Cerebellar cortex (tissue), 1 donor: ENCODE measurements at places on chromosomes 3 and 15.
A peak's percentile ranks its signal among the peaks of the same experiment; 100 is the strongest.

GRCh38 chr3:41301548-41301947, 102.2 kb downstream of the CTNNB1 start:
- DNase-seq, result no peak

DNA sequence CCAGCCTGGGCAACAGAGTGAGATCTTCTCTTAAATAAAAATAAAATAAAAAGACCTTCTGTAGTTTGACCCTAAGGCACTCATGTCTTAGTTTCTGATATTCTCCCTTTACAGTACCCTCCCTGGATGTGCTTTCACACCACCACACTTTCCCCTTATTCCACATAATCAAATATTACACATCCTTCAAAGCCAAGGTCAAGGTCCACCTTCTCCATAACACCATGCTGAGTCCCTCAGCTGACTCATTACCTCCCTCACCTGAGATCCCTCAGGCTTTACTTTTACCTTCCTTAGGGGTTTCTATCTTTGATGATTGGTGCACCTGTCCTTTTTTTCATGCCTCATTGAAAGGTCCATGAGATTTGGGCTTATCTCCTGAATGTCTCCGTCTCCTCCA, 25.5 kb upstream of the MNS1 start:
- no peak for DNase-seq

- DNase-seq, result peak; percentile 21
Observed at GRCh38 chr15:39624806-39625205, 43.9 kb downstream of the THBS1 start.

- no peak for DNase-seq
Observed at GRCh38 chr15:44781128-44781810, 44.9 kb downstream of the TRIM69 start.

DNA sequence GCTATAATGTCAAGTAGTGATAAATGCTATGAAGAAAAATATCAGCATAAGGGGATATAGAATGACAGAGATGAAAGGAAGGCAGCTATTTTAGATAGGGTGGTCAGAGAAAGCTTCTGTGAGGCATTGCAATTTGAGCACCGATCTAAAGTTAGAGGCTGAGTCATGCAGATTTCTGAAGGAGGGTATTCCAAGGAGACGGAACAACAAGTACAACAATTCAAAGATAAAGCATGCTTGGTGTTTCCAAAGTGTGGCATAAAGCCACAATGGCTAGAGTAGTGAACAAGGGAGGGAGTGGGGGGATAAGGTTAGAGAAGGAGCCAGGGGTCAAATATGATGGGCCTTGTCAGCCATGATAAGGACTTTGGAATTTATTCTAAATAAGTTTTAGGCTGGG, 71.9 kb downstream of the PFN2 start:
- no peak for DNase-seq

- DNase-seq, result no peak
Observed at GRCh38 chr3:100602506-100603444, 6.6 kb upstream of the ADGRG7 start.

DNA sequence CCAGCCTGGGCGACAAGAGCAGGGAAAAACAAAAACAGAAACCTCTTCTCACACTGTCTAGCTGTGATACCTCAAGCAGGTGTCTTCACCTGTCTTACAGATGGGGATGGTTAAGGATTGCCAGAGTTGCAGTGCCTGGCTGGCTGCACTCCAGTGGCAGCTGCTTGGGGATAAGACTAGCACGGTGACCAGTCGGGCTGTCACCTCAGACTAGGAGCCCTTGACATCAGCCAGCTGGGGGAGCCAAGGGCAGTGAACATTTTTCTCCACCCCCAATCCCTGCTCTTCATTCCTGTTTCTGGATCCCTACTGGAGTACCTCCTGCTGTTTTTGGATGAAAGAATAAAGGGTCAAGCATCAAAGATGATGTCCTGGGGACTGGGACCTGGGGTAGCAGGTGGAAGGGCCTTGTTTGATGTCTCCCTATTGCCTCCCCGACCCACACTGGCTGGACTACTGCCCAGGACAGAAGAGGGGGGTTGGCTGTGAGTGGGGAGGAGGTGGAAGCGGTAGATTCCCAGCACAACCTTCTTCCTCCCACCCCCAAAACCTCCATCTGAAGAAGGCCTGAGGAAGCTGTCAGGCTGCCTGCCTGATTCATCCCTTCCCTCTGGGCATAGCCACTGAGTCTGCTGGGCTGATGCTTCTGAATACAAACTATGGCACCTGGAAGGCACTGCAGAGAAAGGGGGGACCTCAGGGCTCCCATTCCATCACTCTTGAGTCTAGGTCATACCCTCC, 7.0 kb upstream of the CPNE9 start:
- DNase-seq, result no peak

GRCh38 chr3:54366839-54367238, 244.5 kb downstream of the CACNA2D3 start:
- DNase-seq, result no peak

- no peak for DNase-seq
Observed at GRCh38 chr3:6250167-6250566, 610.7 kb upstream of the GRM7 start.

DNA sequence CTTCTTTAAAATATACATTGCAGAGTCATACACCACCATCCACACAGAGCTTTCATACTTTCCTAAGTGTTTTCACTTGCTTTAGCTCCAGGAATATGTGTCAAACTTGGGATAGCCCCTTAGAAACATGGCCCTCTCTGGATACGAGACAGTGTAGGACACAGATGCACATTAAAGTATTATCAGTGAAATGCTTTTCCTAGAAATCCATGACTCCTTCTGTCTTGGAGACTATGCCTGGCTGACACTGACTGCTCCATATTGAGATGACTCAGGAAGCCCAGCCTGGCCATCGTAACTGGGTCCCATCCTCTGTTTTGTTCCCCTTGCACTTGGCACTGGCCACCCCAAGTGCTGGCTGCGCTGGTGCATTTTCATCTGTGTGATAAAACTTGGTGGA, 204.8 kb downstream of the PDZRN3 start:
- no peak for DNase-seq

DNA sequence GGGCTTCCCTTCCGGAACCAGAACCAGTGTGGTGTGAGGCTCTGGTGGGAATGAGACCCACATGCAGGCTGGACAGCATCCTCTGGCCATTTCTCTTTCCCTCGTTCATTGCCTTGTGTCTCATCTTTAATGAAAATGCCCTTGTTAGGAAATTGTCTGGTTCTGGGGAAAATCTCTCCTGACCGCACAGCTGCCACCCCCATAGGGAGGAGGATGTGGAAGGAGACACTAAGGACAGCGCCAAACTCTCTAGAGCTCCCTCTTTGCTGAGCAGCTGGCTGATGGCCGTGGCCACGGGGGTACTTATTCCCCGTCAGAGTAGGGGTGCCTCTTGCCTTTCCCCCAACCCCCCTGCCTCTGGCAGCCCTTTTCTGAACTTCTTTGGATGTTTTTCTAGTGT, 297.6 kb upstream of the C2CD4B start:
- no peak for DNase-seq

GRCh38 chr15:81363276-81363675, 10.7 kb downstream of the TMC3 start:
- DNase-seq, result no peak

DNA sequence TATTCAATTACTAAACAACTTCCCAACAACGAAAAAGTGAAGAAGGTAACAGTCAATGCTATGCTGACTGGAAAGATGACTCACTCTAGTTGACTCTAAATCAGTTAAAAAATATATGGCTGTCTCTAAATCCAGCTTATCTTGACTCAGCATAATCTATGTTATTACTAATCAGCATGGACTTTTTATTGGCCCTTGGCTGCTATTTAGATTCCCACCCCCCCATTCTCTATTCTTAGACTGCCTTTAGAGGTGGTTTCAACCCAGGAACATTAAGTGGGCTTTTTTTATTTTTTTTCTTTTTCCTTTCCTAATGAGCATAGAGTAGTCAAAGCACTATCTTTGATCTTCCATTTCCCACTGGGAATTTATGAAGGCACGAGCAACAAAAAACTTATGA, 1.9 kb downstream of the PCOLCE2 start:
- DNase-seq, result no peak

GRCh38 chr3:4440951-4441350, 26.1 kb downstream of the SUMF1 start:
- DNase-seq, result no peak

DNA sequence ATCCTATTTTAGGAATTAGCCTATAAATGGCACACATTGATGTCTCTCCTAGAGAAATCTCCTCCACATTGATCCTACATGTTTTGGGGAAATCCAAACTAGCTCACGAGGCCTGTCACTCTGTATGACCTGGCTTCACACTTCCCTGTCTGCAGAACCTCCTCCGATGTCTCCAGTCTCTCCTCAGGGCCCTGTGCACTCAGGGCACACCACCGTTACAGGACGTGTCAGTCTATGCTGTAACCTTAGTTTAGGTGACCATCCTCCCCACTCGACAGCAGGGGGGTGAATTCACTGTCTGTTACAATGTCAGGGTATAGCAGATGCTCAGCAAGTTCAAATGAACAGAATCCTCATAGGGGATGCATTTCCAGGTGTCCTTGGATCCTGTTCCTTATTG, 249.1 kb downstream of the OCA2 start:
- DNase-seq, result no peak

GRCh38 chr3:64319391-64319790, 94.1 kb upstream of the PRICKLE2 start:
- DNase-seq, result no peak

DNA sequence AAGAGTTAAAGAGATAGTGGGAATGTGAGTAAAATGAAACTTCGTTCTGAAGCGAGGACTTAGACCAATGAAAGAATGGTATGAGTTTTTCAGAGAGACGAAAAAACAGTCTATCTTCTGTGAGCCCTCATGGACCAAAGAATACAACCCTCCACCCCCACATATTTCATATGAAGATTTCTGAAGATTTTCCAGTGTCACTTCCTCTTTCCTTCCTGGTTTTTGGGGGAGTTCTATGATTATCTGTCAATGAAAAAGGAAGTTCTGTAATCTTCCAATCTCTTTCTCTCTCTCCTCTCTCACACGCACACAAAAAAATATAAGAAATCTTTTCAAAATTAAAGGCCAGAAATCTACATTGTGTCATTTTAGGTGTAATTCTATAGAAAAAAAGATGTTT, 27.7 kb downstream of the CMSS1 start:
- no peak for DNase-seq

- DNase-seq, result no peak
Observed at GRCh38 chr3:127990461-127990860, 61.8 kb upstream of the SEC61A1 start.

DNA sequence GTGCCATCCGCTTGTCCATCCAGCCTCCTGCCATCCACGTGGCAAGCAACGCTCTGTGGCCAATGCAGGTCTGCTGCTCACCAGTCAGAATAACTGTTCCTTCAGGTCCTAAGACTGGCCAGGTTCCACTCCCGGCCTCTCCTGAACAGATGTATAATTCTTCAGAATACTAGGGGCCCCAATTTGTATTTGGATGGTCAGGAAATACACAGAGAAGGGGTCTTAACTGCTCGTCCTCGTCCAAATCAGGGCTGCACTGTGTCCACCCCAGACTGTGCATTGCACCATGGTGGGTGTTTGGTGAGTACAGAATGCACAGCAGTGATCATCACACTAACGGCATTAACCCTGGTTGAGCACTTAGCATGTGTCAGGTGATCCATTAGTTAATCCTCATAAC, 46.0 kb downstream of the MINAR1 start:
- DNase-seq, result no peak

DNA sequence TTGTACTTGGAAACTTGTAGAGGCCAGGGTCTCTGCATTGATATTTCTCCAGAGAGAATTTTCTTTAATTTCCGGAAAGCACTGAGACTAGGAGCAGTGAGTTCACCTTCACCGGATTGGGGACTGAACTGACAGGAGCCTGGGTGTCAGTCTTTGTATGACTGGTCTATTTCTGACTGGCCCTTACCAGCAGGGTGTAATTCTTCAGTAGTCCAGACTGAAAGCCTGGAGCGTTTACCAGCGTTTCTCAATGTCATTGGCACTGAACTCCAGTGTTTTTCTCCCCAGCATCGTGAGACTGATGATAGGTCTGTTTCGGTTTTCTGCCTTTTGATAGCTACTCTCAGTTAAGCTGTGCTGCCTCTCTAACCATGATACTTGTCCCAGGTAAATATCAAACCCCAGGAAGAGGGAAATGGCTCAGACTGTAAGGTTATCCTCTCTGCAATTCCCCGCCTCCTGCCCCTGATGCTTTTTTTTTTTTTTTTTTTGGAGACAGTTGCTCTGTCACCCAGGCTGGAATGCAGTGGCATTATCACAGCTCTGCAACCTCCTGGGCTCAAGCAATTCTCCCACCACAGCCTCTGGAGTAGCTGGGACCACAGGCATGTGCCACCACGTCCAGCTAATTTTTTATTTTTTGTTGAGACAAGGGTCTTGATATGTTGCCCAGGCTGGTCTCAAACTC, 103.6 kb downstream of the CACNA2D3 start:
- DNase-seq, result no peak

DNA sequence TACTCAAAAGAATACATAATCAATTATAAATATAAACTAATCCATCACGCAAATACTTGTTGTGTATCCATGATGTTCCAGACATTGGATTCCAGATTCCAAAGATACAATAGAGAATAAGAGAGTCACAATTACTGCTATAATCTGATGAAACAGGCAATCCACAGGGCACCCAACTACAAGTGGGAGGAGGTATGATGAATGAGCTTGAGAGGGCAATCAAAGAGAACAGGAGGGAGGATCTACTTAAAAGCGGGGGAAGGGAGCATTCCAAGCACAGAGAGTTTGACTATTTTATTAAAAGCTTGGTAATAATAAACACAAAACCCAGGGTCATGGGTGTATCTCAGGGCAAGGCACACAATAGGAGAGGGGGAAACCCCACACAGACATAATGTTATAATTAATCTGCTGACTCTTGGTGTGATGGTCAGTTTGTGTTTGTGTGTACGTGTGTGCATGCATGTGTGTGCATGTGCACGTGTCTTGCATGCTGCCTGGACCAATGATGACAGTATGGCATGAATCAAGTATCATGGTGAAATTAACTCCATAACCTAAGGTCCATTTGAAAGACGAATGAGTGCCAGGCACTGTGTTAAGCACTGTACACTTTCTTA, 325.4 kb upstream of the WNT5A start:
- no peak for DNase-seq

GRCh38 chr15:68384451-68385239, 47.3 kb downstream of the ITGA11 start:
- DNase-seq, result no peak

GRCh38 chr15:85463276-85463892, 83.0 kb downstream of the AKAP13 start:
- no peak for DNase-seq

DNA sequence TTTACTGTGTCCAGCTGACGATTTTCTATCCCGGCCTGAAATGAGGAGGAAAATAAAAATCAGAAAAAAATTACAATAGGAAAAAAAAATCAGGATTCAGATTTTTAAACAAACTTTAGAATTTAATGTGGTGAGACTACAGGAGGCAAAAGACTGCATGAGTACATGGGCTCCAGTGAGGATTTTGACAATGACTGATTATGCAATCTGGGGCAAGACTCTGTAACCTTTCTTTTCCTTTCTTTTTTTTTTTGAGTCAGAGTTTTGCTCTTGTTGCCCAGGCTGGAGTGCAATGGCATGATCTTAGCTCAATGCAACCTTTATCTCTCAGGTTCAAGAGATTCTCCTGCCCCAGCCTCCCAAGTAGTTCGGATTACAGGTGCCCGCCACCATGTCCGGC, 29.9 kb downstream of the SPG11 start:
- no peak for DNase-seq
